Kidney epithelial cell (primary cell): ENCODE measurements at places on chromosomes 2 and 18. TPM values are rescaled to one million over a fixed set of nuclear protein-coding genes. Genes with fewer than 3 reads are reported as not detected.

The PPM1B gene
- 22.7 TPM in 2 replicates for total RNA-seq

The ANTXR1 gene
- 35.5 TPM in 2 replicates for total RNA-seq

The NCKAP5 gene
- total RNA-seq: 0.33 and 0.82 TPM in 2 replicates

The GNAL gene
- total RNA-seq: 9.6 and 14.7 TPM in 2 replicates

- no peak for DNase-seq
Measured at GRCh38 chr18:46716336-46716735, 40.5 kb downstream of the ST8SIA5 start.

GRCh38 chr2:46615986-46616485 lies 136.7 kb downstream of the TMEM247 start:
- no peak for DNase-seq

DNA sequence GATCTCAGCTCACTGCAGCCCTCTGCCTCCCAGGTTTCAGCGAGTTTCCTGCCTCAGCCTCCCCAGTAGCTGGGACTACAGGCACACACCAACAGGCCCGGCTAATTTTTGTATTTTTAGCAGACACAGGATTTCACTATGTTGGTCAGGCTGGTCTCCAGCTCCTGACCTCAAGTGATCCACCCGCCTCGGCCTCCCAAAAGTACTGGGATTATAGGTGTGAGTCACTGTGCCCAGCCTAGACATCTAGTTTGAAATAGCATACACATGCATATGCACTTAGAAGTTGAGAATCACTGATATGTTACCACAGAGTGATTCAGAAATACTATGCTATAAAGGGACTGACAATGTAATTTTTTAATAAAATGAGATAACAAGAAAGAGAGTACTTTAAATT lies 69.8 kb upstream of the CDKL4 start:
- no peak for DNase-seq

- DNase-seq: no peak
Measured at GRCh38 chr2:111216811-111217652, 96.3 kb downstream of the BCL2L11 start.

DNA sequence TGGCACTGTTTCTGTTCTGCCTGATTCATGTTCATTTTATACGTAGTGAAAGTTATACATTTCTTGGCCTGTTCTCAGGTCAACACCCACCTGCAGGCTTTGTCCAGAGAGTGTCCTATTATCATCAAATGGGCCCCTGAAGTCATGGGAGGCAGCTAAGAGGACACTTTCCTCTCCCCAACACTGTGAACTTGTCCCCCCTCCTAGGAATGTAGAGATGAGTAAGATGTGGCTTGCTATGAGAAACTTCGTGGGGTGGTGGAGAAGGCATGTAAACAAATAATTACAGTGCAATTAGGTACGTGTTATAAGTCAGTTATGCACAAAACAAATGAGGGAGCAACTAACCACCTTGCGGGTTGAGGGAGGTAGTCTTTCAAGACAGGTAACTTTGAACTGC lies 57.9 kb downstream of the COL4A3 start:
- no peak for DNase-seq
